ENCODE measurements at places on chromosomes 7 and 10.

- no peak for DNase-seq
Observed at GRCh38 chr7:36827726-36828703, 103.7 kb upstream of the AOAH start.

DNA sequence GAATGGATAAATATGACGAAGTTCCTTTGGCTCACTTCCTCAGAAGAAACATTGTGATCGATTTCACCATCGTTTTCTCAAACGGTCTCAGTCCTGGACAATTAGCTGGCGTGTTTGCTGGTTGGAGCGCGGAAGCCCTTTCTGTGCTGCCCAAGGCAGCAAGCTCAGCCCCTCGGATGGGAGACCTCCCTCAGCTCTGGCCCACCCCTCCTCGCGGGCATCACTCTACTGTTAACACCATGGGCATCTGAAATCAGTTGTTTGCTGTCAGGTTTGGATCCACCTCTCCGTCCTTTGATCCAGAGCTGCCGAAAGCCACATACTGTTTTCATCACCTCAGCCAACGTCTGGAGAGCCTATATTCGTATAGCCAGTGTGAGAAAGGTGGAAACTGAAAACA lies 68.2 kb downstream of the C10orf143 start:
- no peak for DNase-seq

- DNase-seq: no peak
Observed at GRCh38 chr10:71761105-71761511, 12.2 kb downstream of the VSIR start.

GRCh38 chr7:93367254-93367653 lies 135.1 kb downstream of the VPS50 start:
- no peak for DNase-seq

DNA sequence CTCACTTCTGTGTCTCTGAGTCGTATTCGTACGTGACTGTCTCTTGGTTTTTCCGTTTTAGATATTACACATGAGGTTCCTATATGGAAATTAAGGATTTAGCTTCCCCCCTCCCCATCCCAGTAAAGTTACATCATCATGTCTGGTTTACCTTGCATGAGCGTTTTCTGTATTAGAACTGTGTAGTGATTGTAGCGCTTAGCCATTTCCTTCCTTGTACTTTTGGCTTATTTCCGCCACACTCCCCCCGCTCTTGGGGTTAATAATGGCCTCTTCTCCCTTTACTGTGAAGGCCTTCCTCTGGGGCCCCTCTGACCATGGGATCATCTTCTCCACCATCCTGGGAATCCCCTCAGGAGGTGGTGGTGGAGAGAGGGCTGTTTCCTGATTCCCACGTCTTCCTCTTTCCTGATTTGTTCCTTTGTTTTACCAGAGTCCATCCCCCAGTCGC lies 27.2 kb upstream of the AP5Z1 start:
- DNase-seq: no peak
